ENCODE measurements at places on chromosomes 7 and 10.

GRCh38 chr7:151869968-151870918 is 6.7 kb downstream of the PRKAG2 start:
- no peak for DNase-seq

- DNase-seq = no peak
These were observed 1054.9 kb upstream of the C7orf33 start for GRCh38 chr7:147535701-147536111.

GRCh38 chr7:151286148-151286547 is 37.7 kb upstream of the SMARCD3 start:
- DNase-seq = no peak

GRCh38 chr10:13705526-13706174 is 118.9 kb downstream of the PRPF18 start:
- DNase-seq = no peak

DNA sequence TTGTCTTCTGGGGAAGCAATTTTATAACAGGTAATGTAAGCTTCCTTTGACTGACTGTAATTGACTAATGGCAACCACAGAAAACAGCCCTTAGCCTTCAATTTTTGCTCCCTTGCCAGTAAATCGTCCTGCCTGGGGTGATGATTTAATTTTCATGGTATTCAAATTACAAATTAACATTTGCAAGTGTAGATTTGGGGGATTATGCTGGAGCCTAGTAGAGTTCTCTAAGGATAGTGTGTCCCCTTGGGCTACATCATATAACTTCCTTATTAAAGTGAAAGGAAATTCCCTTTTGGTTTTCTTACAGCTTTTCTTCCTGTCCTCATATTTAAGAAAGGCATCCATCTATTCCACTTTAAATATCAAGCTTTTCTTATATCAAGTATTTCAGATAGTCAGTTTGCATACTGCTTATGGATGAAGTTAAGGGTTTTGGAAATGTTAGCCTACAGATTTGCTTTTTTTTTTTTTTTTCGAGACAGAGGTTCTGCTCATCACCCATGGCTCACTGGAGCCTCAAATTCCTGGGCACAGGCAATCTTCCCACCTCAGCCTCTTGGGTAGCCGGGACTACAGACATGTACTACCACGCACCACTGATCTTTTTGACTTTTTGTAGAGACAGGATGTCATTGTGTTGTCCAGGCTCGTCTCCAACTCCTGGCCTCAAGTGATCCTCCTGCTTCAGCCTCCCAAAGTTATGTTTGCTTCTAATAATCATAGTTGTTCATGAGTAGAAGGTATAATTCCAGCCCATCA is 35.9 kb upstream of the HDAC9 start:
- DNase-seq = no peak

DNA sequence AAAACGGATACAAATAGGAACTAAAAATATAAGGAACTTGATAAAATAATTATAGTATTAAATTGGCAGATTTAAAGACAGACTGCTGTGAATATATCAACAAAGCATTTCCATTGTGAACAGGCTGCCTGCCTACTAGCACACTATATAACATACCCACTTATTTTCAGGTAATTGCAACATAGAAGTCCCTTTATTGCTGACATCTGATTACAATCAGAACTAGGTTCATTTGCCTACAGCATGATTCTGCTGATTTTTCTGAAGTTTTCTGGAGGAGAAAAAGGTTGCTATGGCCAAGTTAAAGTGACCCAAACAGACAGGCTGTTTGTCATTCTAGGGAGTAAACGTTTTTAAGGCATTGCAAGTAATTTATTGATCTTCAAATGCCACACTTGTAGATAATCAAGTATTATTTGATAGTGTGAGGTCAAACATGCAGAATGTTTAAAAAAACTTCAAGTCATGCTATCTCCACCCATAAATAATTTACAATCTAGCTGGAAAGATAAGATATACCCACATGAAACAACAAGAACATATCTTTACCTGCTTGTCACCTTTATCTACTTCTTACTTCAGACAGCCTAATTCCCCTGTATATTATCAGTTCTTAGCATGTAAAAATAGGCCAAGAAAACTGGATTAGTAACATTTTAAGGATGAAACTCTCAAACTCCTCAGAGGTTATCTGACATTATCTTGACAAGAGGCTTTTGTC is 40.5 kb downstream of the MTPN start:
- DNase-seq = no peak

DNA sequence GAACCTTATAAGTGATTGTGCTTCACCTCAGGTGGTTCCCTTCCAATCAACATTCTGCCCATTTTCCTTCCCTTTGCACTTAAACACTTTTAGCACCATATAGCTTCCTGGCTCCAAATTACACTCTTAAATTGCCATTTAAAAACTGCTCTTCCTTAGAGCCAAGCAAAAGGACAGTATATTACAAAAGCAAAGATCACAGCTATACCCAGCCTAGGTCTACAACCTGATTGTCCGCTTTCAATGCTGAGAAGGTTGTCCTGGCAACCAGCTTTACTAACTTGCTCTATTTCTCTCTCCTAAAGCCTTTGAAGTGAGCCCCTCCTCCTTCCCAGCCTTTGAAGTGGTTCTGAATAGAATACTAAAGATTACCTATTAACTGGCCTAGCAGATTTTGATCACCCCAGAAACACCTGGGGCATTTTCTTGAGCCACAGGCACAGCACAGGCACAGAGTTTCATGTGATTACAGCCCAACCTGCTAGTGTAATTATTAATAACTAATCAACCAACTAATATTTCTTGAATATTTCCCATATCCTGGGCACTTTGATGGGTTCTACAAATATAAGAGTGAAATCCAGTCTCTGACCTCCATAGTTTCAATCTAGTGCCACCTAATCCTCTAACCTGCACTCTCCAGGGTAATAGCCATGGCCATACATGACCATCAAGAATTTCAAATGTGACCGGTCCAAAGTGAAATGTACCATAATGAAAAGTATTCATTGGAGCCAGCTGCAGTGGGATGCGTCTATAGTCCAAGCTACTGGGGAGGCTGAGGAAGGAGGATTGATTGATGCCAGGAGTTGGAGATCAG is 63.6 kb upstream of the TRIM24 start:
- DNase-seq = no peak
